ENCODE measurements at places on chromosomes 7 and 10.

GRCh38 chr10:51023636-51024035 lies 50.7 kb upstream of the PRKG1 start:
- DNase-seq, result no peak

DNA sequence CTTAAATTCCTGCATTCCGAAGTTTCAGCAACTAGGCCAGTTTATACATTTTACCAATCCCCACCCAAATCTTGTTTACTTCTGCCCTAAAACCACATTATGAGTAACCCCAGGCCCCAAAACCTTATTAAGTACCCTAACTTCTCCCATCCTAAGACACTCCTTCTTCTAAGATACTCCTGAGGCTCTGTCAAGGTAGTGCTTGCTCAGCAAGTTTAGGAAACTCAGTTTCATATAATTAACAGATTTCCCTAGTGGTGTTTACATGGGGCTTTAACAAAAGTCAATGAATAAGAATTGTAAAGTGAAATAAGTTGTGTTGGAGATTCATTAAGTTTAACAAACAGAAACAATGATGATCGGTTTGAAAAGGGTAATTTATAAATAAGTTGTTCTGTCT lies 77.8 kb downstream of the CPEB3 start:
- DNase-seq, result no peak

DNA sequence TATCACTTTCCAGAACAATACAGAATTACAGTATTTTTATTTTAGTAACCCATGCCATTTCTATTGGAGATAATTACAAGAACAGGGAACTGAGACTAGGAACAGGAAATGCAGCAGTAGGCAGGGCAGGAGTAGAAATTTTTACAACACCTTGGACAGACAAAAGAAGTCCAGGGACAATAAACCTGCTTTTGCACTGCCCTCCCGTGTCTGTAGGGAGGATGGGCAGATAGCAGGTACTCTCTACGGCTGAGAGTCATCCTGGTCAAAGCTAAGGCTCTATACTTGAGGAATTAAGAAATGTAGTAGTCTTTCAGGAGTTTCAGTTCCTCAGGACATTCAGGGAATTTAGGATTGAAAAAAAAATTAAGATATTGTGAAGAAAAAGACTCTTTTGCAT lies 63.4 kb downstream of the VAX1 start:
- DNase-seq, result no peak

DNA sequence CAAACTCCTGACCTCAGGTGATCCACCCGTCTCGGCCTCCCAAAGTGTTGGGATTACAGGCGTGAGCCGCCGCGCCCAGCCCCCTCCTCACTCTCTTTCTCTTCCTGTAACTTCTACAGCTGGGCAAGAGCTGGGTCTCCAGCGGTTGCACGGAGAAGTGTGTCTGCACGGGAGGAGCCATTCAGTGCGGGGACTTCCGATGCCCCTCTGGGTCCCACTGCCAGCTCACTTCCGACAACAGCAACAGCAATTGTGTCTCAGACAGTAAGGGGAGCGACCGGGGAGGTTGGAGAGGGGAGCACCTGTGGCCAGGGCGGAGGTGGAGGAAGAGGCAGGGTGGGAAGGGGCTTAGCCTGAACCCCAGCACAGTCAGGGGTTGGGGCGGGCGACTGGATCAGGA lies 41.4 kb downstream of the EPHB4 start:
- no peak for DNase-seq

DNA sequence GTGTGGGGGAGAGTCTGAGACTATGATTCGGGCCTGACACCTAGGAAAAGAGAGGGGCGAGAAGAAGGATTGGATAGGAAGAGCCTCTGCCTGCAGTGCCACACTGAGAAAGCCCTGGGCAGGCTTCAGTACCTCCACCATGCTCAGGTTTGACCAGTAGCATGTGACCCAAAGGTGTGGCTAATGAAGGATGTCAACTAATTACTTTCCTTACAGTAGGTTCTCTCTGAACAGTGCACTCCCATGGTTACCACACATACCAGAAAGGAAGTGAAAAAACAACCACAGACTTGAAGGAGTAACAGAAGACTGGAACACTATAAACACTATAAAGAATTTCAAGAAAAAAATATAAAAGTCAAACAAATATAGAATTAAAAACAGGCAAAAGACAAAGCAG lies 46.2 kb downstream of the SEM1 start:
- no peak for DNase-seq

- no peak for DNase-seq
Measured at GRCh38 chr7:157446322-157446721, 109.5 kb downstream of the DNAJB6 start.

- DNase-seq, result no peak
Measured at GRCh38 chr10:79259834-79260233, 87.4 kb upstream of the PPIF start.

DNA sequence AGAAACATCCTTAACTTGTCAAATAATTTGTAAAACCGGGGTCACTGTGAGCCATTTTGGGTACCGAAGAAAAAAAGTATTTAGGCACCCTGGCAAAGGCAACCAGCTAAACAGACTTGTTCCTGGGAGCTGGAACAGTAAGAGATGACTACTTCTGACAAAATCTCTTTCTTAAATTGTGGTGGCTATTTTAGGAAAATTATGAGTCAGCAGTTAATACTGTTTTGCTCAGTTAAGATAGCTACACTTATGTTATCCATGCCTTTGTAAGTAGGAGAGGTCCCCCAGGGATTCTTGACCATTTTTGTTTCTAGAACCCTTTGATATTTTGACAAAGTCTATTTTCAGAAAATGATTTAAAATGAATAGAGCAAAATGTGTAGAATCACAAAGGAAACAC lies 68.7 kb downstream of the TAX1BP1 start:
- no peak for DNase-seq

DNA sequence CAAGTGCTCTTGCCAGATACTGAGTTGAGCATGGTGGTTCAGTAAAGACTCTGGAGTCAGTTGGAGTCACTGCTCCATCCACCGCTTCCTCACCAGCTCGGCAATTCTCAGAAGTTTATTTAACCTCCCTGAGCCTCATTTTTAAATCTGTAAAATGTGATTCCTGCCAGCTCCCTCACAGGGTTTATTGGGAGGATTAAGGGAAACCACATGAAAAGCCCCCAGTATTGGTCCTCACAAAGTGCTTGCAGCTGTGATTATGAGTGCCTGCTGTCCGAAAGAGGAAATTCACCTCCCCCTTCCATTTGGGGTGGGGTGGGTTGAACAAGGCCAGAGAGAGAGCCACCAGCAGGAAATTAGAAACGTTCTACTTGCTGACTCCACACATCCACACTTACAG lies 99.0 kb downstream of the AOAH start:
- DNase-seq, result no peak

DNA sequence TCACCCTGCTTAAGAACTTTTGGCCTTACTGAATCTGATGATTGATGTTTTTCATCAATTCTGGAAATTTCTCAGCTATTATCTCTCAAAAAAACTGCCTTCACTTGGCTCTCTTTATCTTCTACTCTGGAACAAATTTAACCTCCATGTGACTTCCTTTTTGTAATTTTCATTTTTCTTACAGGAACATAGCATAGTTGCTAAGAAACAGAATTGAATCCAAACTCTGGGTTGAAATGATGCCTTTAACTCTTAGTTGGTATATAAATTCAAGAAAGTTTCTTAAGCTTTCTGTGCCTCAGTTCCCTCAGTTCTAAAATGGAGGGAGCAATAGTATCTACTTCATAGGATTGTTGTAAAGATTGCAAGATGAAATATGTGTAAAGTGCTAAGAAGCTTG lies 19.8 kb downstream of the GPR141 start:
- no peak for DNase-seq

GRCh38 chr7:151725844-151726651 lies 150.9 kb downstream of the PRKAG2 start:
- no peak for DNase-seq

DNA sequence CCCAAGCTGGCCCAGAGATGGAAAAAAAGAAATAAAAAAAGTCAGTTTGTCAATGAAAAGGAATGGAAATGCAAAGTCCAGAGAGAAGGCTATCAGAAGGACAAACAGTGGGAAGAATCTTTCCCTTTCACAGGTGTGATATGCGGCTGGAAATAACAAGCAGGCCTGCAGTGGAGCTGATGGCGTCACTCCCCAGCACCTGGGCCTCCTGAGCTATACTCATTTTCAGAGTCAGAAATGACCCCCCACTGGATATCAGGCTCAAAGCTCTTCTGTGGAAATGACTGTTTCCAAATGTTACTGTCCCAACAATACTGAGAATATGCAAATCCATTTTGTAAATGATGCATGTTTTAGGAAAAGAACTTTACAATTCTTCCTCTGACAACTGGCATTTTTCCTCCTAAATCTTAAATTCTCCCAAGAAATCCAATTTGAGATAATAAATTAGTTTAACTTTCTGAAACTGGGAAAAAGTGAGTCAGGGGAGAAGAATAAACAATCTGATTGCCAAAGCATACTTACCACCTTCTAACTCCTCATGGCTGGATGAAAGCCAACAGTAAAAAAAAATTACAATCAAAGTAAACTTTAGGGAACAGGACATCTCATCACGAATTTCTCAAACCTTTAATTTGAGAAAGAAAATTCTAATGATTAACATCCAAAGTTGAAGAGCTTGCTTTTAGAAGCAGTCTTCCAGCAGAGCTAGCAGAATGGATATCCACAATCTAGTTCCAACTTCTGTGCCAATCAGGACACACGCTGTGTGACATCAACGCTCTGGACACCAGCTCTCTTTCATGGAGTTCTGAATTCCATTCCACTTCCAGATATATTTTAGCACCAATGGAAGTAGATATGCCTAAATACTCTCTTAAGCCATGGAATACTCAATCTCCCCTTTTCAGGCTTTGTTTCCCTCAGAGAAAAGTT lies 5.3 kb upstream of the CUZD1 start:
- DNase-seq, result no peak

DNA sequence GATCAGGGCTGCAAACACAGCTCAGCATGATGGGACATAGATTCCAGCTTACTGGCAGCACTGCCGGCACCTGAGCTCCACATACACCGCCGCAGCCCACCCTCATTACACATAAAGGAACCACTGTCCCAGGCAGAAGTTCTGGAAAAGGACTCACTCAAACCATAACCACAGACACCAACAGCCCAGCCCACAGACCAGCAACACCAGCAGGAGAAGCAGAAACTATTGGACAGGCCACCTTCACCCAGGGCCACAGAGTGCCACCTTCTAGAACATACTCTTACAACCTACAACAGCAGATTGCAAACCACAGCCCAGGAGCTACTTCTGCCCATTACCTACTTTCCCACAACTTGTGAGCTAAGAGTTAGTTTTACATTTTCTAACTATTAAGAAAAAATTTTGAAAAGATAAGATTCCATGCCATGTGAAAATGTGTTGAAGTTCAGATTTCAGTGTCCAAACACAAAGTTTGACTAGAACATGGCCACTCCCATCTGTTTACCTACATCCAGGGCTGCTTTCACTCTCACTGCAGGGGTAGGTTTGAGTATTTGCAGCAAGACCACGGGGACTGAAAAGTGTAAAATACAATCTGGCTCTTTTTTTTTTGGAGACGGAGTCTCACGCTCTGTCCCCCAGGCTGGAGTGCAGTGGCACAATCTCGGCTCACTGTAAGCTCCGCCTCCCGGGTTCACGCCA lies 153.0 kb downstream of the TNS3 start:
- DNase-seq, result no peak

DNA sequence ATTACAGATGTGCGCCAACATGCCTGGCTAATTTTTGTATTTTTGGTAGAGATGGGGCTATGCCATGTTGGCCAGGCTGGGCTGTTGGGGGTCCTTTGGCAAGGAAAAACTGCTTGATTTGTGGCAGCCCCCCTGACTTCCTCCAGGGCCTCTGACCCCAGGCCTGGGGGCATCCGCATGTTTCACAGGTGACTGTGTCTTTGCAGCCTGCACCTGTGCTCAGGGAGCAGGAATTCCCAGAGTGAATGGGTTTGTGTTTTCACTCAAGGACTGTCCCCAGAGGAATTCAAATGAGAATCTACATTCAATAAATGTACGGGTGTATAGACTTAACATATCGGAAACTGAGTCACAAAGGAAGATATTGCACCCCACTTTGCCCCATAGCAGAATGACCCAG lies 11.6 kb upstream of the CLIP2 start:
- no peak for DNase-seq

DNA sequence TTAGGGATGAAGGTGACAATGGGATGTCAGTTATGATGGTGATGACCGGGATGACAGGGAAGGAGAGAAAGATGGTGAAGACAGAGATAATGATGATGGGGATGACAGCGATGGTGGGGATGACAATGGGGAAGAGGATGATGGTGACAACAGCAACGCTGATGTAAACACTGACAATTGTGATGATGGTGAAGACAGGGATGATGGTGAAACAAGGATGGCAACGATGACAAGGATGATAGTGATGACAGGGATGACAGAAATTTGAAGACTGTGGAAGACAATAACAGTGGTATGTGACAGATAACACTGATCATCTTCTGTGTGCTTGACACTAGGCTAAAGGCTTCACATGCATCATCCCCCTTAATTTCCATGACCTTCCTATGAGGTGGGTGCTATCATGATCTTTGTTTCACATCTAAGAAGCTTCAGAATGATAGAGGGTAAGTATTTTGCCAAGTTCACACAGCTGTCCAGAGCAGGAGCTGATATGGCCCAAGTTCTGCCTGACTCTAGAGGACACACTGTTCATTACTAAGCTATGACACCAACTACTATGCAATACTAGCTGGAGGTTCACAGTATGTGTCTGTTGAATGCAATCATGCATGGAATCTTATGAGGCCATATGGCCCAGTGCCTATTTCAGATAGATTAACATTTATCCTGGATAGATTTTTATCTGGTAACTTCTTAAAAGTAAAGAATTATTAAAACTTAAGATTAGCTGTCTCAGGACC lies 105.6 kb downstream of the RNLS start:
- DNase-seq, result no peak

DNA sequence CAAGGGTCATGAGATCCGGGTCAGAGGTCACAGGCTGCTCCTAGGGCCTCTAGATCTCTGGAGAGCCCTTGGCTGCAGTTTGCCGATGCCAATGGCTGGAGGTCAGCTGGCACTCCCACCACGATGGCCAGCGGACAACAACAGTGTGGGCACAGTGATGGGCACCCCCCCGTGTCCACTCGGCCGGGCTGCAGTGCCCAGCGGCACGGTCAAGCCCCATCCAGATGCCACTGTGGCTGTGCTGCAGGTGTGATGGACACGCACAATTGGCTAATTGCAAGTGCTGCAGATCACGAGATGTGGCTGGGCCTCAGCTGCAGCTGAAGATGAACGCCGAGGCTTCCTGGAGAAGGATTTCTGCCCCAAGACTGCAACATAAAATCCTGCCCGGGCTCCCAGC lies 80.7 kb downstream of the PDGFA start:
- DNase-seq, result no peak

GRCh38 chr7:142608630-142609428 lies 140.4 kb upstream of the PRSS1 start:
- DNase-seq, result no peak

Data from stimulated activated CD8-positive, alpha-beta memory T cell treated with anti-CD3 and anti-CD28 coated beads, Interleukin-7, amount 100 ng/mL, for 48 hours (primary cell).